ENCODE measurements at places on chromosomes 4 and X.

GRCh38 chrX:10327651-10328050 is 170.9 kb downstream of the CLCN4 start:
- no peak for DNase-seq

DNA sequence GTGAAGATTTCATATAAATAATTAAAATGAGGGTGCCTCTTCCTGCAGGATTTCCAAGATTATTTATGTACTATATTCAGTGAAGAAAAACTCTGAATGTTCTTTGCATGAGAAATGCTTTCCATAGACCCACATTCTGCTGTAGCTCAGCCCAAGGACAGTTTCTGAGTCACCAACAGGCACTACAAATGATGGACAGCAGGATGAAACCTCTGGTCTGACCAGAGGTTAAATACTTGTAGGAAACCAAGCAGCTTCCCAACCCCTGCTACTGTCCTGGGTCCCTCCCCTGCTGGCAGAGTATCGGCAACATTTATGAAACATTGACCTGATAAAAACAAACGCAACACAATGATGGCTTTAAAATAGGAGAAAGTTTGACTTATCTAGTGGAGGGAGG is 73.1 kb downstream of the CXXC4 start:
- DNase-seq: no peak

- no peak for DNase-seq
Measured at GRCh38 chr4:89299153-89299791, 8.3 kb downstream of the GPRIN3 start.

DNA sequence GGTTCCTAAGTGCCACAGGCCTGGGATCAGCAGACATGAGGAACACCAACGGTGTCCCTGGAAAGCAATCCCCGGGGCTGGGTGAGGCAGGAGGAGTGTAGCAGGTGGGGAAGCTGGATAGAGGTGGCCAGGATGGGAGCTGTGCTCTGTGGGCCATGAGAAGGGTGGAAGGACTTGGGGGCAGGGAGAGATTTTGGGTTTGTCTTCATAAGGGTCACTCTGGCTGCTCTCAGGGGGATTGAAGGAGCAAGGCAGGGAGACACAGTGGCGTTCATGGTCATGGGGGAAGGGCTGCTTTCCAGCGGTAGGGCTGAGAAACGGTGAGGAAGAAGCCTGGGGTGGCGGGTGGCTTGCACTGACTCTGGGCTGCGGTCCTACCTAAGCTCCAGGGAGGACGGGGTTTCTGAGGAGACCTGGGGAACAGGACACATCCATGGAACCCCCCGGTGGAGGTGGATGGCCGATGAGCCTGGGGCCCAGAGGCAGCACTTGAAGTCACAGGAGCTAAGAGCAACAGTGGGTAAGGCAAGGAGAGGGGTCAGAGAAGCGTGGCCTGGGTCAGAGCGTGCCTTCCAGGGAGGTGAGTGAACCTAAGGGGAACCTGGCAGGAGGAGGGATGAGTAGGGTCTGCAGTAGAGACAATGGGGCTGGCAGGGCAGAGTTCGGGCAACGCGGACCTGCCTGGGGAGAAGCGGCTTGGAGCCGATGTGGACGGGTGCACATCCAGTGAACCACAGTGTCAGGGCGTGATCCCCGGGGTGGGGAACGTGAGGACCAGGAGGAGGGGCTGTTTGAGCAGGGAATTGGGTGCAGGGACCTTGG is 12.4 kb upstream of the CTBP1 start:
- DNase-seq: no peak

GRCh38 chrX:148958901-148959300 is 458.5 kb downstream of the AFF2 start:
- no peak for DNase-seq

GRCh38 chrX:103919270-103919637 is 43.2 kb upstream of the TMSB15B start:
- DNase-seq: no peak

- DNase-seq: no peak
Measured at GRCh38 chrX:15943391-15943790, 88.8 kb upstream of the AP1S2 start.

- DNase-seq: no peak
Measured at GRCh38 chr4:26763063-26763462, 97.6 kb upstream of the STIM2 start.

DNA sequence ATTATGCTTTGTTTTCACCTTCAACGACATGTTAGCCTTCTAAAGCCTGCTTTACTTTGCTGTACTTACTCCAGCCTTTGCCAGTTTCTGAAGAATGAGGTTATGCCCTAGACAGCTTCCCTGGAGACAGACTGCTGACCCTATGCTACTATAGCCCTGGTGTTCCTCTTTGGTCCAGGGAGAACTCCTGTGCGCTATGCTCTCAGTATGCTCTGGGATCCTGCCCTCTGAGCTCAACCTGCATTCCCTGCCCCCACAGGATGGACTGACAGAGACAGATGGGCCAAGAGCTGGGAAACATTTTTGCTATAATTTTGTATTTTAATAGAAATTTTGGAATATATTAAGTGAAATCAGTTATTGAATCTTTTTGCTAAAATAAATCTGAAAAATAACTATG is 425.9 kb downstream of the TMA16 start:
- DNase-seq: no peak

GRCh38 chr4:186604124-186604807 is 48.9 kb upstream of the MTNR1A start:
- no peak for DNase-seq

GRCh38 chr4:115119804-115120352 is 6.5 kb upstream of the NDST4 start:
- DNase-seq: no peak

Data from stimulated activated CD4-positive, alpha-beta T cell treated with anti-CD3 and anti-CD28 coated beads, TNF-alpha, amount 100 ng/mL, for 48 hours (primary cell).